Cardiac septum (tissue), 1 donor: ENCODE measurements at places on chromosomes 4 and X.

GRCh38 chr4:1717129-1718094 is 3.7 kb downstream of the TMEM129 start:
- no peak for DNase-seq

GRCh38 chr4:22911285-22911684 is 218.5 kb downstream of the GBA3 start:
- no peak for DNase-seq

DNA sequence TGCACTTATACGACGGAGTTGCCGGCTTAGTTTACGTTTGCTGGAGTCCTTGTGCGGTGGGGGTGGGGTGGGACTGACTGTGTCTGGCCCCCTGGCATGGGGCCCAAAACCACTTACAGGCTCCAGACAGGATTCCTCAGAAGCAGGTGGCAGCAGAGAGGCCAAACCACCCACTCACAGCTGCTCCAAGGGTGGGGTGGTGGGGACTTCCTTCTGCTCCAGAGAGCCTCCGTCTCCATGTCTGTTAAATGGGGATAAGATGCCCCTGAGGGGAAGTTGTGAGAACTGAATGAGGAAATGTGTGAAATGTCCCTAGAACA is 36.7 kb downstream of the PSAPL1 start:
- DNase-seq, result peak; percentile 74

- DNase-seq, result no peak
These were observed 457.2 kb downstream of the NLGN4X start for GRCh38 chrX:5771441-5771840.

DNA sequence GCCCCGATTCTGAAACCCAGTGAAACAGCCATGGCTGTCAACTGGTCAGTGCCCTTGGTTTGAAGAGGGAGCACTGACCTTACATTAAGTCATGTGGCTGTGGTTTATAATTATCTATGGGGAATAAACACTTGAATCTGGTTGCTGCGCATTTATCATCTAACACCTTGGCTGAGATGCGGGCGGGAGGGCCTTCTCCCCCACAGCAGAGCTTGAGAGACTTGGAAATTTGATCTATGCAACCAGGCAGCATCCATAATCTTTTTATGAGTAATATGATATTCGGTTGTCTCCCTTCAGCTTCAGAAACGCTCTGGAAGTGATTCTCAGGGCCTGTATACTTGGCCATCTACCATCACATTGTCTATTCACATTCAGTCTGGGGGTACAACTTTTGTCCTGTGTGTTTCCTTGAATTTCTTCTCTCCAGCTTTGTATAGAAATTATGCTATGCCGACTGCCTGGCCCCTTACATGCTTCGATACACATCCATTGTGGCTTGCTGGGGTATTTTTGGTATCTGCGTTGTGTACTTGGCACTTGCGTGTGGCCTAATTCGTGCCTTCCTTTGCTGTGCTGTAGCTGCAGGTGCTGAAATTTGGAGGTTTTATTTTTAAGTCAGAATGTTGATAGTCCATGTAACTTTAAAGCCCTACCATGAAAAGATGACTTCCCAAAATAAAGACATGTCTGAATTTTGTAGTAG is 321.6 kb downstream of the ARHGAP10 start:
- no peak for DNase-seq

- no peak for DNase-seq
These were observed 58.8 kb downstream of the CLDN34 start for GRCh38 chrX:10025742-10026493.

- DNase-seq, result no peak
These were observed 20.5 kb downstream of the UGT2B7 start for GRCh38 chr4:69116645-69117321.

DNA sequence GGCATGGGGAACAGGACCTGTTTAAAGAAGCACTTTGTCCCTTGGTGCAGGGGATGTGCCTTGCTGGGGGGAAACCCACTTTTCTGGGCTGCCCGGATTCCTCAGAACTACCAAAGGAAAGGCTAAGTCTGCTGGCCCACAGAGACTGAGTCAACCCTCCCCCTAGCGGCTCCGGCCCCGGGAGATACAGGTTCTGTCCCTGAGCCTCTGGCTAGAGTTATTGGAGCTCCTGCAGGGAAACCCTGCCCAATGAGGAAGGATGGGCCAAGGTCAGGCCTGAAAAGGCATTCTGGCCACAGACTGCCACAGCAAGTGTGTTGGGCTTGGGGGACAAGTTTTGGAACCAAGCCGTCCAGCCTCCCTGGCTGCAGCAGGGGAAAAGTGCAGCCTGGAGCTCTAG is 490.9 kb upstream of the ACTRT1 start:
- DNase-seq, result no peak
